ENCODE measurements at places on chromosomes 5 and 9.

DNA sequence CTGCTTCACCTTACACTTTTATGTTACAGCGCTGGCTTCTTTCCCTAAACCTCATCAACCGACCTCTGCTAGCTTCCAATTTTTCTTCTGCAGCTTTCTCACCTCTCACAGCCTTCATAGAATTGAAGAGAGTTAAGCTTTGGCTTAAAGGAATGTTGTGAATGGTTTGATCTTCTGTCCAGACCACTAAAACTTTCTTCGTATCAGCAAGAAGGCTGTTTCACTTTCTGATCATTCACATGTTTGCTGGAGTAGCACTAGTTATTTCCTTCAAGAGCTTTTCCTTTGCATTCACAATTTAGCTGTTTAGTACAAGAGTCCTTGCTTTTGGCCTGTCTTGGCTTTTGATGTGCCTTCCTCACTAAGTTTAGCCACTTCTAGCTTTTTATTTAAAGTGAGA, 49.5 kb downstream of the NR3C1 start:
- no peak for DNase-seq

- DNase-seq: no peak
Measured at GRCh38 chr5:95244479-95244878, 40.4 kb downstream of the MCTP1 start.

- no peak for DNase-seq
Measured at GRCh38 chr9:1222511-1222910, 172.4 kb downstream of the DMRT2 start.

DNA sequence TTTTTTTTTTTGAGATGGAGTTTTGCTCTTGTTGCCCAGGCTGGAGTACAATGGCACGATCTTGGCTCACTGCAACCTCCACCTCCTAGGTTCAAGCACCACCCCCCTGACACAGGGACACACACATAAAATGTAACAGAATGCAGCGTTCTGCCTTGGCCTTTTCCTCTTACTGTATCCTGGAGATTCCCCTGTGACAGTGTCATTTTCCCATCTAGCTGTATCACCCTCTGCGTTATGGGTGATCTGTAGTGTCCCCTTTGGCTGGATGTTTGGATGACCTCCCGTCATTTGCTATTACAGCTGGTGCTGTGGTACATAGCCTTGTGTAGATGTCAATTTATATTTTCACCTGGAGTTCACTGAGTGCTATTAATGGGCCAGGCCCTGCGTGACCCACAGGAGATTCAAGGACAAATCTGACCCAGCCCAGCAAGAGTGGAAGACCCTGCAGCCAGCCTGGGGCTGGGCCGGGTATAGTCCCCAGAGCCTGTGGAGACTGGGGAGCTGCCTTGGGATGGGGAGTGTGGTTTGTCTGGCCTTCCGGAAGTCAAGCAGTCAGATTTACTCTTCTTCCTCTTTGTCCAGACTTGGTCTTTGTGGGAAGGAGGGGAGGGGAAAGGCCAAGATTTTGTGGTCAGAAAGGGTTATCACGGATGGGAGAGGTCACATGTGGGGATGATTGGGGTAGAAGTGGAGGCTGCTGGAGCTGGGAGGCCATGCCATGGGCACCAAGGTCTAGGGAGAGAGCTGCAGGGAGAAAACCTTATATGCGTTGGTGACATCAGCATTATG, 43.6 kb downstream of the ERGIC1 start:
- DNase-seq: no peak

- no peak for DNase-seq
Measured at GRCh38 chr5:171646102-171647042, 139.2 kb upstream of the SMIM23 start.

GRCh38 chr5:160268121-160268520, 38.8 kb downstream of the FABP6 start:
- no peak for DNase-seq

GRCh38 chr5:96315431-96315830, 117.6 kb downstream of the PCSK1 start:
- no peak for DNase-seq

DNA sequence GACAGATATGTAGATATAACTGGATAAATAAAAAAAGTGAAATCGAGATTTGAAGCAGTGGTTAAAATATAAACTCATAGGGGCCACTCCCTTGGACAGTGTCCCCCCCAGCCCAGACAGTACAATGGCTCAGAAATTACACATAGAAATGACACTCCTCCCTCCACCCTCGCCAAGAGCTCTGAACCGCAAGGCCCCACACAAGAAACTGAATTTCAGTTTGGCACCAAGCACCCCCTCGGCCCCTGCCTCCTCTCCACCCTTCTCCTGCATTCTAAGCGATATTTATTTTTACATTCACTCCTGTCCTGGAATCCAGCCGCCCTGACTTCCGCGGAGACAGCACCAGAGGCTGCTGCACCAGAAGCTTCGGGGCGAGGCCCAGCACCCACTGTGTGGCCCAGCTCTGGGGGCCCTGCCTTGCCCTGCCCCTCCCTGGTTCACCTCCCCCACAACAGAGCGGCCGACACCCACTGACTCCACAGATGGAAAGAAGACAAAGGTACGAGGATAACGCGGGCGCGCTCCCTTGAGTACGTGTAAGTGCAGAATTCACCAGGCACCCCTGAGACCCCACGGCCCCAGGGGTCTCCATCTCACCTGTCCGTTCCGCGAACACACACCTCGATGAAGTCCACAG, 11.0 kb downstream of the STC2 start:
- DNase-seq: no peak
